ENCODE measurements at places on chromosomes 4 and X.

- no peak for DNase-seq
Measured at GRCh38 chrX:39894683-39895082, 203.1 kb downstream of the BCOR start.

DNA sequence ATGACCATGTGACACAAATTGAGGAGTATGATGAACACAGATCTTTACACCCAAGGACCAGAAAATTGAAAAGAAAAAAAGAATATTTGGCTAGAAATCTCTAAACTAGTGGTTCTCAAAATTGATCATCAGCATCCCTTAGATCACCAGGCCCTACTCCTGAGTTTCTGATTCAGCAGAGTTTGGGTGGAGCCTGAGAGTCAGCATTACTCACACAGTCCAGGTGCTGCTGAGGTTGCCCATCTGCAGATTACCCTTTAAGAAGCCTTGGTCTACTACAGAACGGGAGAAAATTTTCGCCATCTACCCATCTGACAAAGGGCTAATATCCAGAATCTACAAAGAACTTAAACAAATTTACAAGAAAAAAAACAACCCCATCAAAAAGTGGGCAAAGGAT, 182.8 kb downstream of the MOSPD2 start:
- DNase-seq = no peak

- no peak for DNase-seq
Measured at GRCh38 chr4:152039023-152039481, 278.2 kb upstream of the GATB start.

DNA sequence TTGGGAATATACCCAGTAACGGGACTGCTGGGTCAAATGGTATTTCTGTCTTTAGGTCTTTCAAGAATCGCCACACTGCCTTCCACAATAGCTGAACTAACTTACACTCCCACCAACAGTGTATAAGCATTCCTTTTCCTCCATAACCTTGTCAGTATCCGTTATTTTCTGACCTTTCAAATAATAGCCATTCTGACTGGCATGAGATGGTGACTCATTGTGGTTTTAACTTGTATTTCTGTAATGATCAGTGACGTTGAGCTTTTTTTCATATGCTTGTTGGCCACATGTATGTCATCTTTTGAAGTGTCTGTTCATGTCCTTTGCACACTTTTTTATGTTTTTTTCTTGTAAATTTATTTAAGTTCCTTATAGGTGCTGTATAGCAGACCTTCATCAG, 81.2 kb downstream of the ADAM29 start:
- no peak for DNase-seq

DNA sequence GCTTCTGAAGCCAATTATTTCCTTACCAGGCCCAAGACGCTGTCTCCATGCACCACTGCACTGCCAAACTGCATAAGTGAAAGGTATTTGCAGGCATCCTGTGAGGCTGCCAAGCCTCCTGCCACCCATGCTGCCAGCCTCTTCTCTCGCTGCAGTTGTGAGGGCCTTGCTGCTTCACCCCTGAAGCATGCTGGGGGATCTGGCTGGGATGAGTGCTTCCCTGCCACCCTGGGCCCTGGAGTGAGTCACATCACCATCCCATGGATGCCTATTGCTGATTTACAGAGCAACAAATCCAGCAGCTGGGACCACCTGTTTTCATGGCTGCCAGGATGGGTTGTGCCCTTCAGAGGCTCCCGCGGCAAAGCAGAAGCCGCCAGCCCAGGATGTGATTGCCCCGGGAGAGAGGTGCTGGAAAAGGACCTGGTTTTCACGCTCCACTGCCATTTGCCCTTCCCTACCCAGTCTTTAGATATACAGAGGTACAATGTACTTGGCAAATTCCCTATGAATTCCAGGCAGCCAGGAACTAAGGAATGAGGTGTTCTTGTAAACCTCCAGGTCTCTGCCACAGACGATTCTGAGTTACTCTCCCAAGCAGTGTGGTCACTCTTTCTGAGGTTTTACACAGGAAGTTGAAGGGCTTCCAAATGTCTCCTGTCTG, 41.5 kb upstream of the PTCHD1 start:
- no peak for DNase-seq

DNA sequence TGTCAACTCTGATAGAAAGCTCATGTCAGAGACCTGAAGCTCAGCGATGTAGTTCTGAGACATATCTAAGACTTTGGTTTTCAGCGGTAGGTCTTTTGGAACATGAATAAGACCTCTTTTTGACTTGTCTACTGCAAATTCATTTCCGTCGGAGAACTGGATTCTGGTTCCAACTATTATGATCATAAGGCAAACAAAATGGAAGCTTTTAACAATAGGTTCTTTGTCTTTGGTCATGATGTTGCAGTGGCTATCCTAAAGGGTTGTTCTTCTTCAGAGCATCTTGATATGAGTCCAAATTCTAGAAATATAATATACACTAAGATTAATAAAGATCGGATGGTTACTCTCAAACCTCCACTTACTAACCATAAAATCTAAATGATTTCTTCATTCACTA, 24.6 kb upstream of the TLR1 start:
- no peak for DNase-seq

DNA sequence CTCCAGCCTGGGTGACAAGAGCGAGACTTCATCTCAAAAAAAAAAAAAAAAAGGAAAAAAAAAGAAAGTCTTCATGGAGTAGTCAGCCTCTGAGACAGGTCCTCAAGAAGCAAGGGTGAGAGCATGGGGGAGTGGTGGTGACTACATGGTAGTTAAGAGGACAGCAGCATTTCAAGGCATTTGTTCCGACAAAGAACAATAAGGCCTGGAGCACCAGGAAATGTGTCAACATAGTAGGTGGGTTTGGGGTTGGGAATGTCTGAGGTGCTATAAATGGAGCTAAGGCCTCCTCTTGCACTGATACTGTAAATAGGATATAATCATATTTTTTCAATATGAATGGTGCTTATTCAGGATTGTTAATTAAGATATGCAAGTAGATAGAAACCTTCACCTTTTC, 34.4 kb downstream of the GPR82 start:
- no peak for DNase-seq

GRCh38 chrX:39815631-39816030, 282.1 kb downstream of the BCOR start:
- DNase-seq = no peak

GRCh38 chr4:152328582-152328981, 207.3 kb downstream of the FBXW7 start:
- DNase-seq = no peak

GRCh38 chr4:152045449-152045806, 284.6 kb upstream of the GATB start:
- no peak for DNase-seq

Data from stimulated activated CD8-positive, alpha-beta memory T cell treated with anti-CD3 and anti-CD28 coated beads, Interleukin-12 subunit alpha, Interleukin-12 subunit beta, amount 100 ng/mL, for 4 hours (primary cell).